H9 (cell line): ENCODE measurements at places on chromosomes 2 and 18. TPM values are rescaled to one million over a fixed set of nuclear protein-coding genes. Genes with fewer than 3 reads are reported as not detected.

DNA sequence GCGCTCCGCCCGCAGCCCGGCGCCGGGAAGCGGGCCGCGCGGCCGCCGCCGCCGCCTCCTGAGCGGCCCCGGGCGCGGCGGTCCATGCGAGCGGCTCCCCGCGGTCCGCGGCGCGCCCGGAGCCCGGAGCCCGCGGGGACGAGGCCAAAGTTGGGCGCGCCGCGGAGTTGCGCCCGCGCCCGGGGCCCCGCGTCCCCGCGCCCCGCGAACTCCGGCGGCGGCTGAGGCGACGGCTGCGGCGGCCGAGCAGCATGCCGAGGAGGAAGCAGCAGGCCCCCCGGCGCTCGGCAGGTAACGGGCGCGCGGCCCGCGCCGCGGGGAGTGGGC is 992 bp downstream of the TSHZ1 start:
- H3K36me3 ChIP-seq = no peaks in the 10 kb centered on the region
- DNase-seq = no peak
- peaks cover 39% of the 10 kb centered on the region for H3K27me3 ChIP-seq
- H3K4me1 ChIP-seq = no peaks in the 10 kb centered on the region; the same call in 1 of the 2 replicates
- no peak overlapping the region for H3K27ac ChIP-seq

DSG4 gene
- total RNA-seq = not detected in 2 replicates

GRCh38 chr2:3433339-3433699 is 53.8 kb downstream of the TRAPPC12 start:
- no peak overlapping the region for H3K4me3 ChIP-seq
- no peak overlapping the region for H3K27ac ChIP-seq
- peaks cover 7% of the 10 kb centered on the region; the same call in 2 of the 3 replicates for H3K36me3 ChIP-seq
- no peak for DNase-seq
- no peaks in the 10 kb centered on the region for H3K4me1 ChIP-seq

GRCh38 chr2:189783451-189783926 is 650 bp downstream of the ORMDL1 start:
- H3K27me3 ChIP-seq = no peaks in the 10 kb centered on the region
- H3K4me1 ChIP-seq = no peaks in the 10 kb centered on the region; the same call in 1 of the 2 replicates
- DNase-seq = no peak
- H3K4me3 ChIP-seq = peak overlapping the region; percentile 88

DNA sequence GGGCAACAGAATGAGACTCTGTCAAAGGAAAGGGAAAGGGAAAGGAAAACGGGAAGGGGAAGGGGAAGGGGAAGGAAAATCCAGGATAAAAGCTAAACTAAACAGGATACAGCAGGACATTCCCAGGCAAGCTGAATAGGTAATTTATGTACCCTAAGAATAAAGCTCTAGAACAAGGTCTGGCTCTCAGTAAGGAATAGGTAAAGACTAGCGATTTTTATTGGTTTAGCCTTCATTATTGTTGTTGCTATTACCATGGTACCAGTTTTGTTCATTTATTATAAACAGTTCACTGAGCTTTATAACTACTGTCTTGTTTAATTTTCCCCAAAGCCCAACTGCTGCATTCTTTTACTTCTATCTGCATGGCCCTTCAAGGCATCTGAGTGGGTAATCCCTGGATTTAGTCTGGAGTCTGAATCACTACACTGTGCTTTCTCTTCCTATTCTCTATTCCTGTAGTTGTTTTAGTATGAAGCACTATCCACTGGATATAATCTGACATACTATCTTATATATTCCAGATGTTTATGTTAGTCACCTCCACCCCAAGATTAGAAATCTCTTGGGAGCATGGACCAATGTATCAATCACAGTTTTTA is 127.1 kb upstream of the TANK start:
- H3K4me3 ChIP-seq = no peak overlapping the region
- H3K27ac ChIP-seq = no peak overlapping the region
- no peak for DNase-seq
- H3K36me3 ChIP-seq = no peaks in the 10 kb centered on the region
- H3K27me3 ChIP-seq = no peaks in the 10 kb centered on the region
- no peaks in the 10 kb centered on the region for H3K4me1 ChIP-seq

DTNA gene
- 25.5 and 27.8 TPM in 2 replicates for total RNA-seq

- H3K4me3 ChIP-seq = no peak overlapping the region
- no peaks in the 10 kb centered on the region for H3K4me1 ChIP-seq
- H3K27me3 ChIP-seq = no peaks in the 10 kb centered on the region
- H3K27ac ChIP-seq = no peak overlapping the region
- H3K36me3 ChIP-seq = no peaks in the 10 kb centered on the region
Observed at GRCh38 chr2:39942950-39943349, 163.9 kb upstream of the THUMPD2 start.

KYNU gene
- total RNA-seq = 0.37 TPM in 1 of 2 replicates, not detected in the other

VWA3B gene
- total RNA-seq = not detected in 2 replicates

UGT1A3 gene
- total RNA-seq = not detected in 2 replicates

- DNase-seq = no peak
- no peak overlapping the region for H3K4me3 ChIP-seq
- no peaks in the 10 kb centered on the region; the same call in 1 of the 2 replicates for H3K4me1 ChIP-seq
- no peaks in the 10 kb centered on the region for H3K27me3 ChIP-seq
- H3K36me3 ChIP-seq = peaks cover 9% of the 10 kb centered on the region
Observed at GRCh38 chr2:197633109-197633657, 42.2 kb downstream of the RFTN2 start.

IL36RN gene
- not detected in 2 replicates for total RNA-seq

DNA sequence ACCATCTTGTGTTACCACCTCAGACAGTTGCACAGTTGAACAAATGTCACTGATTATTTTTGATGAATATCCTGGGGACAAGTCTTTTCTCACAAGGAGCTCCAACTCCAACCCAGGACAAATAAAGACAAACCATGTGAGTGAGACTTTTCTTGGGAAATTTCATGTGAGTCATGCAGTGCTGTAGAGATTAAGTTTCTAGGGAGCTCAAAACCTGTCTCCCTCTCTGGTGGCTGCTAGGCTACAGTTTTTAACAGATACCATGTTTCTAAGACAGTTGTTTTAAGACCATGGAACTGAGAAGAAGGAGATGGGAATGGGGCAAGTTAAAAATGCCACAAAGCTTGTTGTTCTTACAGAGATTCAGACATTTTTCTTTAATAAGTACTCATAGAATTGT is 255.5 kb downstream of the RIT2 start:
- no peaks in the 10 kb centered on the region for H3K27me3 ChIP-seq
- no peak for DNase-seq
- no peak overlapping the region for H3K4me3 ChIP-seq
- H3K27ac ChIP-seq = no peak overlapping the region

STAT4 gene
- total RNA-seq = 0.33 TPM in 2 replicates

GRCh38 chr18:41060967-41061366 is 894.1 kb upstream of the PIK3C3 start:
- no peaks in the 10 kb centered on the region for H3K27me3 ChIP-seq
- H3K36me3 ChIP-seq = no peaks in the 10 kb centered on the region
- no peak overlapping the region for H3K27ac ChIP-seq
- H3K4me1 ChIP-seq = no peaks in the 10 kb centered on the region

SPR gene
- 7.3 and 7.6 TPM in 2 replicates for total RNA-seq

DNA sequence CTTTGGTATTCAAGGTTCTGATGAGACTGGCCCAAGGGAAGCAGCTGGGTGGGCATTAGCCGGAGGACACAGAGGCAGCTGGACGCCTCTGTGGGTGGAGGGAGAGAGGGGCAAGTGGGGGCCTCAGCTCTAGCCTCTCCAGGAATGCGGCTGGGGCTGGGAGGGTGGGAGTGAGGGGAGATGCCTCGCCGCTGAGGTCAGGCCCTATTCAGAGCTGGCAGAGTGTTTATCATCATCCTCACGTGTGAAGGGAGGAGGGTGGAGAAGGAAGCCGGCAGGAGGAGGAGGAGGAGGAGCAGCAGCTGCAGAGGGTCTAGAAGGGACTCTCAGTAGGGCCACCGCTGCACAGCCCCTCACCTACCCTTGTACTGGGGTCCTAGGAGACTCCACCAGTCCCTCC is 43.1 kb downstream of the TNS1 start:
- DNase-seq = peak; percentile 39
- no peak overlapping the region for H3K4me3 ChIP-seq
- H3K27ac ChIP-seq = no peak overlapping the region
- H3K27me3 ChIP-seq = no peaks in the 10 kb centered on the region

- H3K27ac ChIP-seq = no peak overlapping the region
- no peaks in the 10 kb centered on the region for H3K27me3 ChIP-seq
- no peaks in the 10 kb centered on the region for H3K4me1 ChIP-seq
- peaks cover 4% of the 10 kb centered on the region; the same call in 1 of the 2 replicates for H3K36me3 ChIP-seq
- no peak overlapping the region for H3K4me3 ChIP-seq
Observed at GRCh38 chr2:172350839-172351479, 76.4 kb upstream of the ITGA6 start.

DNA sequence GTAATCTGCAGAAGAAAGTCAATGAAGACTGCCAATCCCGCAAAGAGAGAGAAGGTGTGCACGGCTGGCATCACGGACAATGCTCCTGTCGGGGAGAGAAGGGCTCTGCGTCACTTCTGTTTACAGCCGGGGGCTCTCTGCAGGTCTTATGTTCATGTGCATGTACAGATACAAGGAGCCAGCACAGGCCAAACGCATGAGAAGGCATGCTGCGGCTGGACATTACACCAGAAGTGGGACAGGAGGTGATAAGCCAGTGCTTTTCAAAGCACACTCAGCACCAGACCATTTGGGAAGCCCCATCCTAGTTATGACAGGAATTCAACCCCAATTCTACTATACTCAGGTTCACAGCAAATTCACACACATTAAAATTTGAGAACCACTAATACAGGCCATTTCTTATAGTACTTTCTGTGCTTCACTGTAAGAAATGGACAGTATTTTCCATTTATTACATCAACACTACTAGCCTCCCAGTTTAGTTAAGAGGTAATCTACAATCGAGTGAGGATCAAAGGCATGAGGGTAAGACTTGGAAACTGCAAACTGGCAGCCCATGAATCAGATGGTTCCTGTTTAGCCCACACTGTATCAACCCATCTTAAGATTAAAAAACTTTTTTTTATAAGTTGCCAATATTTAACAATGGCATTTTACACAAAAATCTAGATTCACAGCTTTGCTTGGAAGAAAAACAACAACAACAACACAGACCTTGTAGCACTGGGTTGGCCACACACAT is 38.2 kb downstream of the RMC1 start:
- no peaks in the 10 kb centered on the region for H3K27me3 ChIP-seq
- DNase-seq = no peak
- no peak overlapping the region for H3K27ac ChIP-seq
- H3K36me3 ChIP-seq = peaks cover 66% of the 10 kb centered on the region

STON1 gene
- 4.9 and 5.5 TPM in 2 replicates for total RNA-seq

DNA sequence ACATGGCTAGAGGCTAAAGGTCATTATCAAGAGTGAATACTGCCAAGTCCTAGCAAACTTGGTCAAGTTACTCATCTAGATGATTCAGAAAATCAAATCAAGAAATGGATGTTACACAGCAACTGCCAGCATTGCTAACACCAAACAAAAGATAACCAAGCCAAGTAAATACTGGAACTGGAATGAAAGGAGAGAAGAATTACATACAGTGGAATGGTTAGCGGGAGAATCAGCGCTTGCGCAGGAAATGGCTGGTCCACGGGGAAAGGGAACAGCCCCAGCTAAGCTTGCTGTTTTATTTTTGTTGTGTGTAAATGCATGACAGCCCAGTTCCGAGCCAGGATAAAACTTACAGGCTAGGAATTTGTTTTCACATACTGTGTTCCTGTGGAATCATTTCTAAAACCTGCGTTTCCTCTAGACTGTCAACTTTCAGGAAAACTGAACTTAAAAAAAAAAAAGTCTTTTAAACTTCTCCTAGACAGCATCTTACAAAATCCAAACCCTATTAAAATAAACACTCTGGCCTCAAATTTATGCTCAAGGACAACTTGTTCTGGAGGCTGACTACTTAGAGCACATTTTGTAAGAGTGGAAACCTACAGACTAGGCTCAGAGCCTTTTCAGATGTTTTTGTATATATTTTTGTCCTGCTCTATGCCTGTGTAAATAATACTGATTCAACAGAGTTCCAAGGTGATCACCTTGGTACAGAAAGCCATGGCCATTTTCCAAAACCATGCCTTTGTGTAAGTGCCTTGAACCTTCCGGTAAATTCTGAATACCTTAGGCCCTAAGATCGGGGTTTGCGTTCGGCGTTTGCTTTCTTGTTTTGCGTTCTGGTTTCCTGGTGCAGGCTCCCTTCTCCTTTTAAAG is 30.7 kb upstream of the TXNDC2 start:
- no peaks in the 10 kb centered on the region for H3K27me3 ChIP-seq
- no peak overlapping the region for H3K27ac ChIP-seq
- H3K36me3 ChIP-seq = peaks cover 2% of the 10 kb centered on the region; the same call in 1 of the 3 replicates
- no peak for DNase-seq
- no peak overlapping the region for H3K4me3 ChIP-seq

FOXI3 gene
- 18.3 and 19.2 TPM in 2 replicates for total RNA-seq

RNU2-63P gene
- total RNA-seq = 20.4 and 31.1 TPM in 2 replicates

DNA sequence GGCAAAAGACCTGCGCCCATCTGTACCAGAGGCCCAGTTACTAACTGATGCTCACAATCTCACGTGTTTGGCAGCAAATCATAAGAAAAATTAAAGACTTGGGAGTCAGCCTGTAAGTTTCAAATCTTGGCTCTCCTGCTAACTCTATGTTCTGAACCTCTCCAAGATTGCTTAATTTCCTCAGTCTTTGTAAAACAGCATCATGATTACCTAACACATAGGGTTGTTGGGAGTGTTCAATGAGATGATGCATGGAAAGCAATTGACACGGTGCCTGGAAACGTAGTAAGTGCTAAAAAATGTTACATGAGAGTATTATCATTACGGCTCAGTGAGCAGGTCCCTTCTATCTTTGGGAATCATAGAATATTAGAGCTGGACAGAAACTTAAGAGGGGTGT is 497.6 kb upstream of the TCF4 start:
- H3K36me3 ChIP-seq = no peaks in the 10 kb centered on the region
- no peak overlapping the region for H3K4me3 ChIP-seq
- H3K27me3 ChIP-seq = no peaks in the 10 kb centered on the region
- no peak for DNase-seq

STPG4 gene
- 0.13 and 0.42 TPM in 2 replicates for total RNA-seq

DNA sequence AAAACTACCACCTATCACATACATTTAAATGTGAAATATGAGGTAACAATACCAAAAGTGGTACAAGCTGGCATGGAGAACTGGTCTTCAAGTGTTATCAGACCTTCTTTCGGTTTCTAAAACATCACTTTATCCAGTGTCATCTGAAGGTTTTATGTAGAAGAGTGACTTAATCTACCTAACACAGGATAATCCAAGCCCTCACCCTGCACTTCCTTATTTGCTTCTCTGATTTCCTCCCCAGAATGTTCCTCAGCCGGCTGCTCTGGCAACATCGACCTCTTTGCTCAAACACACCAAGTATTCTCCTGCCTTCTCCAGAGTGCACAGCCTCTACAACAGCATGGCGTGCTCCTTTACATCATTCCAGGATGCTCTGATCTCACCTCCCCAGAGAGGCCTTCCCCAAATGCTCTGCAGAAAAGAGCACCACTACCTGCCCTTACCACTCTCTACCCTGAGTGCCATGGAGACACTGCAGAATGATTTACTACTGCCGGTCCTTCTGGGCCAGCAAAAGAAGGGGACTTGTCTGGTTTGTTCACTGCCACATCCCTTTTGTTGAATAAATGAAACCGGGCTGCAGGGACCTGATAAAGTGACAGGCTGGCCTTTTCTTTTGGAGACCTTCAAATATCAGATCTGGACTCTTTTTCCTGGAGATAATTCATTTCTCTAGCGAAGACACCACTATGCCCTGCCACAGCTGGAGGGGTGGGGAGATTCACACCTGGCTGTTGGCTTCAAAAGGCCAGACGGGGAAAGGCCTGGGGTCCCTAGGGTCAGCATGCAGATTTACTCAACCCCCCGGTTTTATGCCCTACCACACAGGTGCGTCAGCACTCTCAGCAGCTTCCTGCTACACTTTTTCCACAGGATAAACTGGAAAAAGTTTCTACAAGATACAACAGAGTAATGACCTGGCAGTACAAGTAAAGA is 42.0 kb downstream of the TTR start:
- no peak overlapping the region for H3K4me3 ChIP-seq
- no peak for DNase-seq
- H3K27ac ChIP-seq = no peak overlapping the region
- H3K4me1 ChIP-seq = no peaks in the 10 kb centered on the region
